Activated T-helper 2 cell treated with anti-CD3 and anti-CD28 coated beads, Interferon-gamma antibody, Interleukin-2, Interleukin-4, amounts not matched to agents 10 μg/mL and 5 μg/mL and 100 μg/mL, durations not matched to agents 14 hours and 24 hours and 36 hours (primary cell): ENCODE measurements at places on chromosomes 16 and 17.

GRCh38 chr17:76182016-76182764, 41.1 kb upstream of the FOXJ1 start:
- H3K36me3 ChIP-seq = peaks cover 20% of the 10 kb centered on the region
- no peaks in the 10 kb centered on the region for H3K27me3 ChIP-seq
- H3K27ac ChIP-seq = peak overlapping the region; percentile 90
- peak overlapping the region; percentile 30 for H3K4me3 ChIP-seq
- DNase-seq = peak; percentile 92

- peaks cover 46% of the 10 kb centered on the region for H3K27me3 ChIP-seq
- no peak overlapping the region for H3K4me3 ChIP-seq
- DNase-seq = no peak
- no peak overlapping the region for H3K27ac ChIP-seq
- H3K4me1 ChIP-seq = no peaks in the 10 kb centered on the region
Measured at GRCh38 chr17:72124438-72124775, 3.6 kb downstream of the SOX9 start.

GRCh38 chr17:2631211-2631610, 37.8 kb downstream of the PAFAH1B1 start:
- DNase-seq = no peak
- H3K27me3 ChIP-seq = no peaks in the 10 kb centered on the region
- H3K27ac ChIP-seq = no peak overlapping the region
- H3K4me3 ChIP-seq = no peak overlapping the region
- peaks cover 48% of the 10 kb centered on the region for H3K36me3 ChIP-seq

DNA sequence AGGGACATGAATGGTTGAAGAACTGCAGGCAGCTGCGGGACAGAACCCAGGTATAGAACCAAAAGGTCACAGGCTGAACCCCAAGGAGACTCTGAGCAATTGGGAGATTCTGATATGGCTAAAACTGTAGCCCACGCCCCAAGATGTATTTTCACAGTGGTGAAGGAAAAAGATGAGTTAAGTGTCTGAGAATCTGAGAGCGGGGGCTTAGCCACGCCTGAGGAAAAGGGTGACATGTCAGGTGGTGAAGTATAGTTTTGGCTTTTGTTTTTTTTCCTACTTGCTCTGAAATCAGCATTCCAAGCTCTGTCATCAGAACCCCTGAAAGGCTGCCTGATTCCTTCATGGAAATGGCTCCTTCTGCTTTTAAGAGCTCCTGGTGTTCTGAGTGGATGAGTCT, 73.3 kb downstream of the AKAP1 start:
- peaks cover 9% of the 10 kb centered on the region for H3K27me3 ChIP-seq
- no peaks in the 10 kb centered on the region for H3K36me3 ChIP-seq
- H3K4me3 ChIP-seq = no peak overlapping the region

DNA sequence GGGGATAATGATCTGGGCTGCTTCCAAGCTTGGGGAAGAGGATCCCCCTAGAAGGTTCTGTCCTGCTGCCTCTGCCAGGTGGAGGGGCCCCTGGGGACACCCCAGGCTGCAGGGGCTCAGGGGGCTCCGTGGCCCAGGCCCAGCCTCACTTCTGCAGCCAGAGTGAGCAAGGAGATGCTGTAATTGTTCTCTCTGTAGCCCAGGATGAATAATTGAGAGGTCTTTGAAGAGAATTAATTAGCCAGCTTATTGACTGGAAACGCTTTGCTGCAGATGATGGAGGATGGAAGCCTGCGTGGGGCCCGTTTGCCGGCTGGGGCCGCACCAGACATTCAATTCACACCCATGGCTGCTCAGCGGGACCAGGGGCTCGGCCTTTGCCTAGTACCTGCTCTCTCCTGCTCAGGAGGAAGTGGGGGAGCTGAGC, 38.5 kb downstream of the TMEM235 start:
- DNase-seq = no peak
- H3K4me3 ChIP-seq = no peak overlapping the region
- H3K36me3 ChIP-seq = no peaks in the 10 kb centered on the region
- H3K4me1 ChIP-seq = peaks cover 22% of the 10 kb centered on the region
- H3K27me3 ChIP-seq = no peaks in the 10 kb centered on the region

DNA sequence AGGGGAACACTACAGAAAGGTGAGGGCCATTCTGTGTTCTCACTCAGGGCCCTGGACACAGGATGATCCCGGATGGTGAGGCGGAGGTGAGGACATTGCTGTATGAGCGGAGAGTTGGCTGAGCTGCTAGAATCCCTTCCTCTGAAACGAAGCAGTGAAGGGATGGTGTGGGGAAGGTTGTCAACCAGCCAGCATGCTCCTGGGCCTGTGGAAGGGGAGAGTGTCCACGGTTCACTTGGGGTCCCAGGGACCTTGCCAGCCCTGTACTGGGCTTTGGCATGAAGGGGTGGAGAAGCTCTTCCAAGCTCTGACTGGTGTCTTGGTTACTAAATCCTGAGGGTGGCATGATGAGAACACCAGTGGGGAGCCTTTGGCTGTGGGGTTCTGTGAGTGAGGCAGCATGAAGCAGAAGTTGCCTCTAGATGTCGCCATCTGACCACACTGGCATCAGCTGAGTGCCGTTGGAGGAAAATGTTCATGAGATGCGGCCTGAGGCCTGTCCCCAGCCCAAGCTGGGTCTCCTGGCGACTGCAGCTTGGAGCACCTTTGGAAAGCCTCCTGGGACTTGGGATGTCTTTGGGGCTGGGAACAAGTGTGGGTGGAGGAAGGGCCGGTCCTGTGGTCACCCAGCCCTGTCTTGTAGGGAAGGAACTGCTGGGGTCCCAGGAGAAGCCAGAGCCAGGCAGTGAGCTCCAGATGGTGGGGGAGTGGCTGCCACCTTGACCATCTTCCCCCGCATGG, 14.8 kb downstream of the PDP2 start:
- DNase-seq = peak; percentile 49
- peaks cover 9% of the 10 kb centered on the region for H3K4me1 ChIP-seq
- H3K36me3 ChIP-seq = peaks cover 13% of the 10 kb centered on the region
- no peak overlapping the region for H3K27ac ChIP-seq
- H3K4me3 ChIP-seq = no peak overlapping the region
- H3K27me3 ChIP-seq = no peaks in the 10 kb centered on the region

- peaks cover 14% of the 10 kb centered on the region for H3K4me1 ChIP-seq
- no peak overlapping the region for H3K27ac ChIP-seq
- no peaks in the 10 kb centered on the region for H3K27me3 ChIP-seq
- H3K4me3 ChIP-seq = no peak overlapping the region
- DNase-seq = no peak
Measured at GRCh38 chr17:68305142-68305541, 13.8 kb downstream of the ARSG start.

DNA sequence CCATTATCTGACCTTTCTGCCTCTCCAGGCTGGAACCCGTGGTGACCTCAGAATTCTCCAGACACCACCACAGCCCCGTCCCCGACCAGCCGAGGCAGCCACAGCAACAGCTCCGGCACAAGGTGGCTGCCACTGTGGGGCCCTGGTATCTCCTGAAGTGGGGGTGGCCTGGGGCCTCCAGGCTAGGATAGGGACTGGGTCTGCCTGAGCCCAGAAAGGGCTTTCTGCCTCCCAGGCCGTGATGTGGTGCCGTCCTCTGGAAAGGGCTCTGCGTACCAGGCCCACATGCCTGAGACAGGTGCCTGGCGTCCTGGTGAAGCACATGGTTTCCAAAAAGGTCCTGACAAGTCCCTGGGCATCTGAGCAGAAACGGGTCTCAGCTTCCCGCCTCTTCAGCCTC, 17.1 kb downstream of the FLYWCH1 start:
- DNase-seq = no peak
- H3K4me1 ChIP-seq = peaks cover 14% of the 10 kb centered on the region
- no peaks in the 10 kb centered on the region for H3K27me3 ChIP-seq
- H3K4me3 ChIP-seq = no peak overlapping the region

- H3K27me3 ChIP-seq = peaks cover 47% of the 10 kb centered on the region
- H3K4me3 ChIP-seq = no peak overlapping the region
- H3K27ac ChIP-seq = no peak overlapping the region
- H3K4me1 ChIP-seq = peaks cover 12% of the 10 kb centered on the region
- H3K36me3 ChIP-seq = peaks cover 2% of the 10 kb centered on the region
Measured at GRCh38 chr17:6439951-6440350, 4.3 kb upstream of the PIMREG start.

DNA sequence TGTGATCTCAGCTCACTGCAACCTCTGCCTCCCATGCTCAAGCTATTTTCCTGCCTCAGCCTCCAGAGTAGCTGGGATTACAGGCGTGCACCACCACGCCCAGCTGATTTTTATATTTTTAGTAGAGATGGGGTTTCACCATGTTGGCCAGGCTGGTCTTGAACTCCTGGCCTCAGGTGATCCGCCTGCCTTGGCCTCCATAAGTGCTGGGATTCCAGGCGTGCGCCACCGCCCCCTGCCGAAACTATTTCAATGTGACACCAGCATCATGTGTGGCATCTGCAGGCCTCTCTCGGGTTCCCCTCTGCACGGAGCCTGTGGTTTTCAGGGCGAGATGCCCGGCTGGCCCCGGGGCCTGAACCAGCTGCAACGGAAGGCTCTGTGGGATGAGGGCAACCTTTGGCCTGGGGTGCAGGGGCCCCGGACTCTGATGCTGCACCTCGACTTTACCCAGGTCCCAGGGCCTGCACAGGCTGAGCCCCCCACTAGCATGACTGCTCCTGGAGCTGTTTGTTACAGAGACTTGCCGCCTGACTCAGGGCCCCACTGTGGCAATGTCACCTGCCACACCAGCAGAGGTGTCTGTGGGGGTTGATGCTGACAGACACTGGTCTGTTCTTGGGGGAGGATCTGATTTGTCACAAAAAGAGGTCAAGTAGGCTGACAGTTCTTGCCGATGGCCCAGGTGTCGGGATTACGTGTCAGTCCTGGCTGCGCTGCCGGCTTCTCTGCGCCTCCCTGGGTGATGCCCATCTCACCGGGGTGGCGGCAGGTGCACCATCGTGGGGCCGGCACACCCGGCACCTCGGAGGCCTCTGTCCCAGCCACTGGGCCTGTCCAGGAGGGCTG, 8.6 kb upstream of the TEX19 start:
- peaks cover 9% of the 10 kb centered on the region for H3K27me3 ChIP-seq
- H3K27ac ChIP-seq = no peak overlapping the region
- no peak overlapping the region for H3K4me3 ChIP-seq
- H3K4me1 ChIP-seq = peaks cover 10% of the 10 kb centered on the region
- DNase-seq = peak; percentile 37
- no peaks in the 10 kb centered on the region for H3K36me3 ChIP-seq

- H3K27me3 ChIP-seq = peaks cover 3% of the 10 kb centered on the region
- no peaks in the 10 kb centered on the region for H3K36me3 ChIP-seq
- DNase-seq = no peak
Measured at GRCh38 chr17:43857957-43858600, 11.1 kb downstream of the CD300LG start.

- no peak overlapping the region for H3K27ac ChIP-seq
- no peak for DNase-seq
- H3K4me1 ChIP-seq = peaks cover 20% of the 10 kb centered on the region
- H3K4me3 ChIP-seq = no peak overlapping the region
Measured at GRCh38 chr17:49967205-49967604, 1.8 kb upstream of the DLX4 start.

GRCh38 chr16:4205971-4206370, 35.9 kb downstream of the SRL start:
- no peaks in the 10 kb centered on the region for H3K36me3 ChIP-seq
- peaks cover 3% of the 10 kb centered on the region for H3K4me1 ChIP-seq
- peaks cover 4% of the 10 kb centered on the region for H3K27me3 ChIP-seq
- H3K27ac ChIP-seq = no peak overlapping the region
- no peak overlapping the region for H3K4me3 ChIP-seq
- no peak for DNase-seq

DNA sequence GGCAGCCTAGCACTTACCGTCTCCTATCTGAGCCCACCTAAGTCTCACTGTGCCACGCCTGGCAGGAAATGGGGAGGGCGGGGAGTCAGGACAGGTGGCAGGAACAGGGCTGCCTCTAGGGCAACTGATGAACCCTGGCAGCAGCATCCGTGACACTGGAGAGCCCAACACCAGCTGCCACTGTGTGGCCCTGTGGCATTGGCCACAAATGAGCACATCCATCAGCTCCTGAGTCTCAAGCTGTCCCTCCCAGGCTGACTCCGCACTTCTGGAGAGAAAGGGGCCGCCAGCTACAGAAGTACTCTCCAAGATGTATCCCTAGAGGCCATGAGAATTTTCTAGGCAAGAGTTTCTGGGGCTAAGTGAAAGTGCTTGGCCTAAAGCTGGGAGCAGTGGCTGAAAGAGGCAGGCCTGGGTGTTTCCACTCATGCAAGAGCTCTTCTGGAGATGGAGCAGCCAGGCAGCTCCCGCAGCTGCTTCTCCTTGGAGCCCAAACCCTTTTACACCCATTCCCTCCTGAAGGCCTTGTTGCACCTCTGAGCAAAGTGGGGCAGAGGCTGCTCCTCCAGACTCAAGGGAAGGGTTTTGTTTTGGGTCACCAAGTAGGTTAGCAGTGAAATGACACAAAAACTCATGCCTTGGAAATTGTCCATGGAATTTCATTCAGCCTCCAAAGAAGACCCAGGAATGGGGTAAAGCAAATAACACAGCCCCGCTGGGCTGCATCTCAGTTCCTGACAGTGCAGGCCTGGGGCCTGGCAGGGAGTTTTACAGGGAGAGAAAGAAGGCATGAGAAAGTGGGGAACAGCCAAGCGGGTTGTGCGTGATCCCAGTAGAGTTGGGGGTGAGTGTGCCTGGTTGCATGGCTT, 25.8 kb downstream of the PEMT start:
- H3K4me3 ChIP-seq = no peak overlapping the region
- DNase-seq = no peak
- no peak overlapping the region for H3K27ac ChIP-seq
- H3K4me1 ChIP-seq = no peaks in the 10 kb centered on the region

DNA sequence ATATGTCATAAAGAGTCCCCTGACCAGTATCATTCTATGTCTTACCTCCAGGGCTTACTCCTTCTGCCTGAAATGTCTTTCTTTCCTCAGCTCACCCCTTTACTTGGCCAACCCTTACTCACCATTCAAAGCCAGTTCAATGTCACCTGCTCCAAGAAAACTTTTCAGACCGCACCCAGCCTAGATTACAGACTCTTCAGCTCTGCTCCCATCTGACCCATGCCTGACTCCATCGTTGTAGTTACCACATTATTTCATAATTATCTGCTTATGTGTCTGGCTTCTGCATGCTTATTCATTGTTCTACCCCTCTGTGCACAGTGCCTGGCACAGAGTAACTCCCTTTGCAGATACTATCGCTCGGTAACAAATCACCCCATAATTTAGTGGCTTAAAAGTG, 62.5 kb upstream of the TOB1 start:
- H3K27me3 ChIP-seq = peaks cover 23% of the 10 kb centered on the region
- no peak overlapping the region for H3K27ac ChIP-seq
- no peak for DNase-seq
- H3K4me3 ChIP-seq = no peak overlapping the region

- no peaks in the 10 kb centered on the region for H3K36me3 ChIP-seq
- no peaks in the 10 kb centered on the region for H3K27me3 ChIP-seq
- H3K4me1 ChIP-seq = no peaks in the 10 kb centered on the region
- no peak overlapping the region for H3K4me3 ChIP-seq
- DNase-seq = no peak
- no peak overlapping the region for H3K27ac ChIP-seq
Measured at GRCh38 chr16:22670551-22671041, 143.4 kb upstream of the HS3ST2 start.

DNA sequence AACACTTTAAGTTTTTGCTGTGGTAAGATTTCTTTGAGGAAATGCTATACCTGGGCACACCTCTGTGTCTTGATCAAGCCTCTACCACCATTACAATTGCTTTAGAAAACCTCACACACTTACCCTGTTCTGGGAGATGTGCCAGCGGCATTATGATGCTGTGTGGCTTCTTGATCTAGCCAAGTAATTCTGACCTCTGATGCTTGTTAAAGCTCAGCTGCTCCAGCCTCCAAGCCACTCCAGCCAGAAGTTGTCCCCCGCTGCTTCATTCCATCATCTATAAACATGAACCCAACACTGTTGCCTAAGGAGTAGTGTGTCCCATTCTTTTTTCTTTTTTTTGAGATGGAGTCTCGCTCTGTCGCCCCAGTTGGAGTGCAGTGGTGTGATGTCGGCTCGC, 60.1 kb downstream of the CYLD start:
- H3K4me3 ChIP-seq = no peak overlapping the region
- H3K27me3 ChIP-seq = no peaks in the 10 kb centered on the region
- H3K4me1 ChIP-seq = peaks cover 12% of the 10 kb centered on the region
- no peak for DNase-seq
